ENCODE measurements at places on chromosomes 7 and 10.

DNA sequence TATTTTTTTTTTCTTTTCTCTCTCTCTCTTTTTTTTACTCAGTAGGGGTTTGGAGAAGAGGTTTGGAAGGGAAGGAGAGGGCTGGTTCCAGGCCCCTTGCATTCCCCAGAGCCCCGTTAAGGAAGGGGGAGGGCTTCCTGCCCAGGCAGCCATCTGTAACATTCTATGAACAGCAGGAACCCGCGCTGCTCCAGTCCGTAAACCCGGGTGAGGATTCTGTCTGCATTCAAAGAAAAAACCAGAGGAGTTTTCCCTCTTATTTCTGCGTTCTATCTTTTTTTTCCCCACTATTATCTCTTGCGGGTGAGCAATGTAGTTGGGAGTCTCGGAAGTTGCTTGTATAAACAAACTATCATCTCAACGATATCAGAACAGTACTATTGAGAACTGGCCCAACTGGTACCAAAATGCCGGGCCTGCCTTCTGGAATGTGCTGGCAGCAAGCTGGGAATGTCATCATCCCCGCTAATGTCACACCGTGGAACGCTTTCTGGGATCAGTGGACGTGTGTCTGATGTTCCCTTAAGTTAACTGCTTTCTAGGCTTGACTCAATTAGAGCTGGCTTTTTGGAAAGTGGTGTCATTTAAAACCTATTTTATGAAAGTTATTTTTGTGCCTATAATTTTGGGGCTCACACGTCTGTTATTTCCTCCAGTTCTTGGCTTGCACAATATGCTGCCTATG, 153.1 kb upstream of the MEOX2 start:
- DNase-seq, result no peak

DNA sequence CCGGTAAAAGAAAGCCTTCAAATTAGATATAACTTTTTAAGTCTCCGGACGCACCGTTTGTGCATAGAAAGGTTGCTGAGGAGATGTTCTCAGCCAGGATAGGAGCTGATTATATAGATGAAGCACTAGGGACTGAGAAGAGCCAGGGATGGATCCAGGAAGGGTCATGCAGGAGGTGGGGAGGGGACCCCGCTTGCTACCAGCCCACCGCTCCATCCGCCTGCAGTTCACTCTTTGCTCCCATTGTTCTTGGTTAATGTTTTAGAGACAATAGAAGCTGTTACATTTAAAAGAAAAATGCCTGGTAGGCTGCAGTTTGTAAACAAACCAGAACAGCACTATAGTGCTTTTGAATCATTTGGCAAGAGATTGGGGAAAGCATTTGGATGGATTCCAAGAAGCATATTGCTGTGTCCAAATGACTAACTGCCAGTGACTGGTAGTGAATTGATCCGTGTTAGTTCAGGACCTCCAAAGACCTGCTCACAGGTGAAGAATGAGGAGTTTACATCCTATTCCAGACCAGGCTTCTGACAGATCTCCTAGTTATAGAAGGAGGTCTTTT, 175.9 kb upstream of the TAC1 start:
- DNase-seq, result no peak

DNA sequence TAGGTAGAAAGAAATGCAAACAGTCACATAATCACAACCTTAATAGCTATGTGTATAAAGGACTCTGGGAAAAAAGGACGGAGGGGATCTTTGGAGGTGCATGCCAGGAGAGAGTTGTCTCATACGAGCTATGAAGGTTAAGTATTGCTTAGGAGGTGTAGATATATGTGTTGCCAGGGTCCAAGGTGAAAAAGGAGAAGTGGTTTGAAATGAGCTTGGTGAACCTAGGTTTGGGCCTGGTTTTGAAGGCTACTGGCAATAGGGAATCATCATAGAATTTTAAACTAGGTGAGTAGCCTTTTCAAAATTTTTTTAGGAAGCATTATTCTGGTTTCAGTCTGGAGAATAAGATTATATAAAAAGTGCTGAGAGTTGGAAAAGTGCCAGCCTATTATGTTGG, 336.8 kb downstream of the AUTS2 start:
- DNase-seq, result no peak

DNA sequence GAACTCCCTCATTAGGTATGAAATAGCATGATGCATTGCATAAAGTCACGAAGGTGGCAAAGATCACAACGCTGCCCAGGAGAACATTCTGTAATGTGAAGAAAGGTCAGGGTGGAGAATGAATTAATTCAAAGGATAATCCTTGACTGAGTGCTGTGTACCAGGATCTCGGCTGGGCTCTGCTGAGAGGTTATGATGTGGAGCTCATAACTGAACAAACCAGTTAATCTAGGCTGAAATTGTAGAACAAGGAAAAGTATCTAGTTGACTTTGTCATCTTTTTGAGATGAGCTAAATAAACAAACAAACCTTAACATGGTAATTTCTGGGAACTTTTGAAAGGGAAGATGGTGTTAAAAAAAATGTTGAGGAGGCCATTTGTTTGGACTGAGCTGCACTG, 6.1 kb downstream of the MSMB start:
- no peak for DNase-seq

DNA sequence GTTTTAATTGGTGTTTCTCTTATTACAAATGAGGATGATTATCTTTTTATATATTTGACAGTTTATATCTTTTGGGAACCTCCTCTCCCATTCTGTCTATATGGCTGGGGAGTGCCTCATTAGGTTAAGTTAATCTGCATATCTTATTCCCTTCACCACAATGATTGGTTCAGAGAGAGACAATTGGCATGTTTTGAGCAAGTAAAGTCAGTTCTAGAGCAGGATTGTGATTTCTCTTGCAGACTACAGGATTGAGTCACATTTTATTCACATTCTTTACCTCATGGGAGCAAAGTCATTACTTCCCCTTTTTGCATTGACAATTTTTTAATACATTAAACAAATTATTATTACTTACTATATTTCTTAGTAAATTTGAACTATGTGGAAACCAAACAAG, 345.6 kb downstream of the MDFIC start:
- DNase-seq, result no peak

- DNase-seq, result no peak
These were observed 113.1 kb upstream of the ADCY1 start for GRCh38 chr7:45461026-45461425.

GRCh38 chr7:95592570-95592969, 3.7 kb downstream of the PDK4 start:
- DNase-seq, result no peak

DNA sequence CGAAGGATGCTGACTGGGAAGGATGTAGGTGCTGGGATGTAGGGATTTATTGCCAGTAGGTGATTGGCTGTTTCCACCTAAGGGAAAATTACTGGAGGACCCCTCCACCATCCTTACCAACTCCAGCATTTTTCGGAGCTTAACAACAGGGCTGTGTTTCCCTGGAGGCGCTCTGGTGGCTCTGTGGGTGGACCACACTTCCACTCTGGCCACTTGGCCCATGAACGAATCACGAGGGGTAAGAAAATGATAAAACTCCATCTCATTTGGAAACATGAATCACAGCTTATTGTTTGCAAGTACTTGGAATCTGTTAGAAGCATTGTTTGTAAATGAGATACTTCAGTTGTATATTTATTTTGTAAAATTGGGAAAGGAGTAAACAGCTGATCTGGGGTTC, 3.0 kb downstream of the DOCK1 start:
- DNase-seq, result no peak

DNA sequence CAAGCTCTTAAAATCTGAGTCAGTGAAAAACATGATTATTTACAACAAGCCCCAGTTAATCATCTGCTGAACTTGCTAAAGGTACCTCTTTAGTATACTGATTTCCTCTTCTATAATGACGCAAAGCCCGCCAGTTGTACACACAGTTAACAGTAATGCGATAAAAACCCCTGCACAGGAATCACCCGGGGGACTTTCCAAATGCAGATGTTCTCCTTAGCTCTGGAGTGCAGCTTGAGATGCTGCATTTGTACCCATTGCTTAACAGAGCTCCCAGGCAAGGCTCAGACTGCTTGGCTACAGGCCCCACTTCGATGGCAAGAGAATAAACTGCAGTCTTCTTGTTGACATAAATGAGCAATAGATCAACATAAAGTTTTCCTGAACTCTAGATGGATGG, 279.6 kb upstream of the HGF start:
- DNase-seq, result no peak

GRCh38 chr7:89002981-89003956, 207.7 kb upstream of the TEX47 start:
- no peak for DNase-seq

GRCh38 chr7:105353752-105354328, 34.9 kb downstream of the SRPK2 start:
- DNase-seq, result no peak

- no peak for DNase-seq
These were observed 20.7 kb upstream of the KMT2E start for GRCh38 chr7:104993217-104993862.

- DNase-seq, result no peak
These were observed 195.5 kb downstream of the CELF2 start for GRCh38 chr10:11213137-11213536.
